GM04503 (cell line): ENCODE measurements at places on chromosomes 16 and 17.

DNA sequence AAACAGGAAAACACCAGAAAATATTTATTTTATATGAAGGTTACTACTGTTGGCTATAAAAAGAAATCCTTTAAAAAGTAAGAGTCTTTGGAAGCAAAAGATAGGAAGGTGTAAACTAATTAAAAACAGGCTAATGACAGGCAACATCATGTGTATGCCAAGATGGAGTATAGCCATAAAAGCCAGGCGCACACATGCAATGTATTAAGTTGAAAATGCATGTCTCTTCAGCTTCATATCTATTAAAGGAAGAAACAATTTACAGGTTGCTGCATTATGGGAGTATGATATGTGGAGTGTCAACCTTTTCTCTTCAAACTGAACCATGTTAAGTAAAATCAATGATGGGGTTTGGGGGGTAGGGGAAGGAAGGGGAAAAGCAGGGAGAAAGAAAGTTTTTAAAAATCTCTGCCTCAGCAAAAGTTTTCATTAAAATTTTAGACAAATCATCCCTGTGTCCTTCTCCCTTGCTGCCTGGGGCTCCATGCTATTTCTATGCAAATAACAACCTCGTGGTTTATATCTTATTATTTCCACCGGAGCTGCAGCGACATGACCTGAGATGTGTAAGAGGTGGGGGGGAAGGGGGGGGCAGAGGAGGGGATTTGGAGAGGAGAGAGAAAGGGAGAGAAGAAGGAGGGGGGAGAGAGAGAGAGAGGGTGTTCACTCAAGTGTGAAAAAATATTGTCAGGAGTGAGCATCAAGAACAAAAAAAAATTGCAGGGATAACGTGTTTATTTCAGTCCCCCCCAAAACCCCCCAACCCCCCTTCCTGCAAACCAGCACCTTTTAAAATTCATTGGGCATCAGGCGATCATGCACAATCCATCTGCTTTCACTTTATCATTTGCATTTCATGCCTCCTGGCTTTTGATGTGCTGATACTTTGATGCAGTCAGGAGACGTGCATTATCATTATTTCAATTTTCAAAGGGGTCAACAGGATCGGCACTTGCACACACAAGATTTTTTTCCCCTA, 197.6 kb downstream of the AATF start:
- no peak for DNase-seq

- DNase-seq = no peak
Measured at GRCh38 chr16:85570735-85571562, 42.2 kb upstream of the GSE1 start.

DNA sequence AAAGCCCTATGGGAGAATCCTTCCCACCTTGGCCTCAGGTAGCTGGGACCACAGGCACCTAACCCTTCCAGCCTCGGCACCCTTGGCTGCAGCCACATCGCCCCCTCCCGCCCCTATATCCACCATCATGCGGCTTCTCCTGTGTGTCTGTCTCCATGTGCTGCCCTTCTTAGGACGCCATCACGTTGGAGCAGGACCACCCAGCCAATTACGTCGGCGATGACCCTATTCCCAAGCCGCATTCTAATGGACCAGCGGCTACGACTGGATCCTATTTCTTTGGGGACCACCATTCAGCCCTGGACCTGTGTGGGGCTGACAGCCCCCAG, 3.3 kb upstream of the CCDC57 start:
- no peak for DNase-seq

DNA sequence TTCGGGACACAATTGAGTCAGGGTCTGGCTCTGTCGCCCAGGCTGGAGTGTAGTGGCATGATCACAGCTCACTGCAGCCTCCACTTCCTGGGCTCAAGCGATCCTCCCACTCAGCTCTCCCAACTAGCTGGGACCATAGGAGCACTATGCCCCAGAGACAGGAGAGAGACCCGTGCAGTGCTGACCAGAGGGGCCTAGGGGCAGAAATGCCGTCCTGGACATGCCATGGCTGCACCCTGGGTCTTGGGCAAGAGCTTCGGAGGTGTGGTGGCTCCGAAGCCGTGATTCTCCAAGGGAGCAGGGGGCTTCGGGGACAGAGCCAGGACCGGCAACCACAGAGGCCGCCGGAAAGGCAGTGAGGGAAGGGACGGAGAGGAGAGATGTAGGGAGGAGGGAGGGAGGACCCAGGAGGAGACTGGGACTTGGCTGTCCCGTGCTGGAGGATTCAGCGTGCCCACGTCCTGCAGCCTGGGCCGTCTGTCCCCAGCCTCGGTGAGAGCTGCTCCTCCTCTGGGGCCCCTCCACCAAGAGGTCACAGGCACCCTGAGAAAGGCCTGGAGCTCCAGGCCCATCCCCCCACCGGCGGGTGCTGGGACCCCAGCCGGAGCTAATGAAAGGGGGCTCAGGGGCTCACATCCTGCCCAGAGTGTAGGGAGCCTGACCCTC, 21.9 kb downstream of the TPSD1 start:
- DNase-seq = no peak

- no peak for DNase-seq
Measured at GRCh38 chr17:82424001-82424862, 5.8 kb upstream of the OGFOD3 start.
